ENCODE measurements at places on chromosomes 3 and 15.
A peak's percentile ranks its signal among the peaks of the same experiment; 100 is the strongest.

- no peak for DNase-seq
Observed at GRCh38 chr3:107740992-107741896, 218.5 kb downstream of the BBX start.

DNA sequence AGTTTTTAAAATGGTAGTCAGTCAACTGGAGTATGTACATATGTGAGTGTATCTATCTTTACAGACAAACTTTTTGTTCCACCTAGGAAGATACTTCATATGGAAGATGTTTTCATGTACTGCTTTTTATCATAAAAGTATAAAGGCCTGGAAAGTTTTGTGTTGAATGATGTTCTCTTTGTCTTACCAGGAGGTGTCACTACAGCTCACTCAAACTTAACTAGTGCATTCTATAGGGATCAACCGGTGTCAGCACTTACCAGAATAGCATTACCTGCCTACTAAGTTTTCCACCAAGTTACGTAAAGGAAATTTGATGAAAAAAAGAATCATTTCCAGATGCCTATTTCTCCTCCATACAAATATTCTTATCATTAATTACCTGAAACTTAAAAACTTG lies 522.6 kb upstream of the SEMA6D start:
- peak; percentile 19 for DNase-seq

DNA sequence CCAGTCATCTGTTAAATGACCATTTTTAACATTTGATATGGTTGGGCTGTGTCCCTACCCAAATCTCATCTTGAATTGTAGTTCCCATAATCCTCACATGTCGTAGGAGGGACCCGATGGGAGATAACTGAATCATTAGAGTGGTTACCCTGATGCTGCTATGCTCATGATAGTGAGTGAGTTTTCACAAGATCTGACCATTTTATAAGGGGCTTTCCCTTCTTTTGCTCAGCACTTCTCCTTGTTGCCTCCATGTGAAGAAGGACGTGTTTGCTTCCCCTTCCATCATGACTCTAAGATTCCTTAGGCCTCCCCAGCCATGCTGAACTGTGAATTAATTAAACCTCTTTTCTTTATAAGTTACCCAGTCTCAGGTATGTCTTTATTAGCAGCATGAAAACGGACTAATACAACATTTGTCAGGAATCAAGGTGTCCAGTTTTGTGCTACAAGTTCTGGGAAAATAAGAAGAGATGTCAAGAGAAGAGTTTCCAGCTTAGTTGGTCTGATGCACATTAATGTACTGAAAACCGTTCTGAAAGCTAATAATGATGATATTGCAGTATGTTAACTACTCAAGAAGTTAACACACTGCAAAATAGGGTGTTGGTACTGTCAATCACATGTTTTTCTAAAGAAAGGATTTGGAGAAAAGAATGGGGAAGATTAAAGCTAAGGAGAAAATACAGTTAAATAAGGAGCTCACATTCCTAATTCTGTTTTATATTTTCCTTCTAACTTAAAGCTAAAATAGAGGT lies 67.9 kb downstream of the ATP8B4 start:
- DNase-seq = no peak

- no peak for DNase-seq
Observed at GRCh38 chr3:45057557-45057956, 31.5 kb downstream of the CLEC3B start.

DNA sequence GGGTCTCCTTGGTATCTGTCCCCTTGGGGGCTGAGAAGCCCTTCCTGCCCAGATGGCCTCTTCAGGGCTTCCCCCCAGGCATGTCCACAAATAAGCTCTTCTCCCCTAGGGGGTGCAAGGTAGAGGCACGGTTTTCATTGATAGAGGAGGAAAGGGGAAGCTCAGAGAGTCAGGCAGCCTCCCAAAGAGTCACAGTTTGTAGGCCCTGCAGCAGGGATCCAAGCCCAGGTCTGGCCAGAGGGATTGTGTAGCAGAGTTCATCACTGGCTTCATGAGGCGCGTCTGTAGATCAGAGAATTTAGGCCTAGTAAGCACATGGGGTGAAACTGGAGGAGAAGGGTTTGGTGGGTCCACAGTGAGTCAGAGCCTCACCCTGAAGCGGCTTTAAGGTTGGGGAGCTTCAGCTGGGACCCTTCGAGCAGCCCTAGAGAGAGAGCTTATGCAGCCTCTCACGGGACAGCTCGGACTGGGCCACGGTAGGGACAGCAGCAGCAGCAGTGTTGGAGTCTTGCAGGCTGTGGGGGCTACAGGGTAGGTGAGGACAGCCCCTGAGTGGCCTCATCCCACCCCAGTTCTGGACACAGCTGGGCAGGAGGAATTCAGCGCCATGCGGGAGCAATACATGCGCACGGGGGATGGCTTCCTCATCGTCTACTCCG lies 37.5 kb upstream of the ESYT3 start:
- DNase-seq = no peak

- no peak for DNase-seq
Observed at GRCh38 chr15:86756688-86757087, 677.0 kb downstream of the AGBL1 start.

DNA sequence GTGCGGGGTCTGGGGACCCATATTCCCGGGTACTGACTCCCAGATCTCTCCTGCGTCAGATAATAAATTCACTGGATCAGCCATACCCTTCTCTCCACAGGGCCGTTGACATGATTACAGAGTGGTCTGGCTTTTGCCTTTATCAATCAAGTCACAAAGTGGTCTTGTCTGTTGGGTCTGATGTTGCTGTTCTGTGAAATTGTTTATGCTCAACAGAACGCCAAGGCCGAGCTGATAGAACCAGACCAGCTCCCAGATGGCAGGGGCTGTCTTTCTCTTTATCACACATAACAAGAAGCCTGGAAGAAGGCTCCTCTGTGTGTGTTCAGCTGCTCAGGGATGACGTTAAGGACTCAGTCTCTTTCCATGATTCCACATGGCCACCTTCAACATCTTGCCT lies 751 bp upstream of the DCLK3 start:
- DNase-seq = no peak

DNA sequence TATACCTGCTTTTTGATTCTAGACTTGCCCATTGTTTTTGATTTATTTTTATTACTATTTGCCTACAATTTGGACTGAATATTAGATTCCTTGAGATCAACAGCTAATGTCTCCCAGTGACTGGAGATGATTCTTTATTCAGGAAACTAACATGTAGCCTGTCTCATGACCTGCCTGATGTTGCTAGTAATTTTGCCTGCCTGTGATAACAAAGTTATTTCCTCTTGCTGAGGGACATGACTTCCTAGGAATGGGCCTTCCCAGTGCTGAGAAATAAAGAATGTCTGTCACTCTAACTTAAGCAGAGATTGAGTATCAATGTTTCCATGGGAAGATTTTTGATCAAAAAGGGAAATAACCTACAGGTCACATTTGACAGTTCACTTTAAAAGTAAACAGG lies 13.4 kb upstream of the NPHP3 start:
- no peak for DNase-seq

DNA sequence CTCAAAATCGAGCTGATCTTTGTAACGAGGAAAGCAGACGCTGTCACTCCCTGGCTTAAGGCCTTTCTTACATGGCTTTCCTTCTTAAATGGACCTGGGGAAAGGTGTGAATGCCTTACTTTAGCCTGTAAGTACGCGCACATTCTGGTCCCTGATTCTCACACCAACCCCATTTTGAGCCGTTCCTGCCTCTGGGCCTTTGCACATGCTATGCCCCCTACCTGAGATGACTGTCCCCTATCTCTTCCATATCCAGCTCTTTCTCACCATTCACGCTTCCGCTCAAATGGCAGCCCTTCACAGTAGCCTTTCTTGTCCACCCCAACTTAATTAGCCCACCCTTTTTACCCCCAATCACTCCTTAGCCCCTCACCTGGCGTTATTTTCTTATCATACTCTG lies 496.7 kb downstream of the SHQ1 start:
- DNase-seq = no peak

DNA sequence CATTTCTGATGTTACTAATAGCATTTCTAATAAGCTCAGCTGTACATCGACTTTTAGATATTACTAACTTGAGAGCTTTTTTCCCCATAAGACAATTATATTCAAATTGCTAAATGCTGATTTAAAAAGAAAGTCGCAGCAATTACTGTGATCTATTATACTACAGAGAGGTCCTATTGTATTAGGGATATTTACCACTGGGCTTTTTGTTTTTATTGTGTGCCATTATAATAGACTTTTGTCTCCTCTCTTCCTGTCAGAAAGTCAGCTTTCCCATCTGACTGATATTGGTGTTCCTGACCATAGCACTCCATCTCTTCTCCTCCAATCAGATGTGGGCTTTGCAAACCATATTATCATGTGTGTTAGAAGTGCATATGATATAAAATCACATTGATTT lies 27.2 kb upstream of the RYR3 start:
- no peak for DNase-seq

- no peak for DNase-seq
Observed at GRCh38 chr3:119302697-119303551, 8.7 kb downstream of the ARHGAP31 start.

- no peak for DNase-seq
Observed at GRCh38 chr3:46076606-46077005, 49.3 kb upstream of the XCR1 start.

DNA sequence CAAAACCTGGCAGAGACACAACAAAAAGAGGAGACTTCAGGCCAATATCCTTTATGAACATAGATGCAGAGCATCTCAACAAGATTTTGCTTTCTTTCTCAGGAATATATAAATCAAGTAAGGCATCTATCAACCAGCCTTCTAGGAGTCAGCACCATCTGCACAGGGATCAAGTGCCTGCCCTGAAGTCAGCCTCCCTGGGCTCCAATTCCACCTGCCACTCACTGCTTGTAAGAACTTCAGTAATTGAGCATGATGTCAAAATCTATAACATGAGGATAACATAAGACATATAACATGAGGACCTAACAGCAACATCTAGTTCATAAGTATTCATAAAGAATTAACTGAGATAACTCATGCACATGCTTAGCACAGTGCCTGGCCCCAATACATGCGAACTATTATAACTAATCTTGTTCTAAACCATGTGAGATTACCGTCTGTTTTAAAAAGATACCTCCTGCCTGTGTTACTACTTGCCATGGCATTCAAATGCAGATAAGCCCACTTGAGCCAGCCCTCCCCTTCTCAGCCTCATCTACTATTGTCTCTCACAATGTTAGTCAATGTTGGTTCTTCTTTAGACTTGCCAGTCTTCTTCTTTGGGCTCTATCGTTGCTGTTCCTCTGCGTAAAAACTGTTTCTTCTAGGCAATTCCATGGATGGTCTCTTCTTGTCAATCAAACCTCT lies 91.6 kb downstream of the PLD1 start:
- DNase-seq = no peak

DNA sequence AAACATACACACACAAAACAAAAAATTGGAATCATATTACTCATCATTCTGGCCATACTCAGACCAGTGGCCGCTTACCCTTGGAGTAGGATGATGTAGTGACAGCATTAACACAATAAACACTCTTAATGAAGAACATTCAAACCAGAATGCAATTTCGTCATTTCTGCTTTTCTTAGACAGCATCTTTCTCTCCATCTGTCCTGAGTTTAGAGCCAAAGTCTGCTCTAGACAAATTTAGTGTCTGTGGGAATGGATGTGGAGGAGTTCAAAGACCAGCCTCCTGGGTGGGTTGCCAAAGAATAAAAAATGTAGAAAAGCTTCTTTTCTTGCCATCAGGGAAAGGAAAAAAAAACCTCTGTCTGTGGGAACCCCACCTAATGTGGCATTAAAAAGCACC lies 212.4 kb upstream of the POU1F1 start:
- DNase-seq = no peak

DNA sequence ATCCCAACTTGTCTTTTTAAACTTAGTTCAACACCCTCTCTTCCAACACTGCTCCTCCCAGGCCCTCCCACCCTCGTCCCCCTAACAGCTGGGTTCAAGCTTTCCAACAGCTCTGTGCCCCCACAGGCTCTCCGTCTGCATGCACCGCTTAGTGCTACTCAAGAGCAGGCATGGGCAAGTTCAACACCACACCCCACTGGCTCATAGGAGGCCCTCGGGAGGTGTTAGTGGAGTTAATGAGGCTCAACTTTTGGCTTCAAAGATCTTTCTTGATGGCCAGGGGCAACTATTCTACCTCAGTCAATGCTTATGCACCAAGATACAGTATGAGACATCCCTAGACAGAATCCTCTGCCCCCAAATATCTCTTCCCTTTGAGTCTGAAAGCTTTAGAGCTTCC lies 114.4 kb downstream of the ANP32A start:
- DNase-seq = no peak

- no peak for DNase-seq
Observed at GRCh38 chr3:32820971-32821685, 3.3 kb downstream of the TRIM71 start.

DNA sequence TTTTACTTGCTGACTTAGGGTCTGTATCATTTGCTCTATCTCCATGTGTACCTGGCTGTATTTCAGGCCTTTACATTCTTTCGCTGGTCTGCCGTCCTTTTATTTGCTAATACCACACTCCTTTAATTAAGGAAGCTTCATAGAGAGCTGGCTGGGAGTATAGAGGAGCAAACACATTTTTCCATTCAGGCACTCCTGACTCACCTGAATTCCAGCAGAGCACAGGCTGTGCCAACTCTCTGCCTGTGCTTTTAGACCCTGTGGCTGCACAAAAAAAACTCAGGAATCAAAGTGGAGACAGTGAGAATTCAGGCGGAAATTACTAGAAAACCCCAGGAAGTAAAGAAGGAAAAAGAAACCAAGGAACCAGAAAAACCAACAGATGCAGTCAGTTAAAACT lies 29.0 kb upstream of the ATP10A start:
- no peak for DNase-seq

- no peak for DNase-seq
Observed at GRCh38 chr3:190537146-190537545, 23.3 kb downstream of the IL1RAP start.

All from right lung (tissue), 10 donors.